ENCODE measurements at places on chromosomes 16 and 17. TPM values are rescaled to one million over a fixed set of nuclear protein-coding genes. Genes with fewer than 3 reads are reported as not detected.

The ABCA8 gene
- total RNA-seq, result not detected

The RSPRY1 gene
- 39.9 TPM for total RNA-seq

The PRDM7 gene
- not detected for total RNA-seq

The SHCBP1 gene
- total RNA-seq, result 2.0 TPM

The MYH11 gene
- total RNA-seq, result 0.17 TPM

The GSG1L gene
- not detected for total RNA-seq

The USH1G gene
- total RNA-seq, result not detected

The SLC35B1 gene
- total RNA-seq, result 53.8 TPM

The CACNG5 gene
- not detected for total RNA-seq

The TP53TG3 gene
- total RNA-seq, result not detected

The NCBP3 gene
- total RNA-seq, result 49.5 TPM

The CYGB gene
- 0.49 TPM for total RNA-seq

The TMEM106A gene
- 46.0 TPM for total RNA-seq

The FSCN2 gene
- 5.5 TPM for total RNA-seq

The EME1 gene
- total RNA-seq, result 3.1 TPM

The TBX21 gene
- 3.6 TPM for total RNA-seq

The NME3 gene
- 57.8 TPM for total RNA-seq

The FAHD1 gene
- total RNA-seq, result 10.2 TPM

- DNase-seq, result peak; percentile 50
Observed at GRCh38 chr17:42288803-42289610, 709 bp downstream of the STAT5A start.

DNA sequence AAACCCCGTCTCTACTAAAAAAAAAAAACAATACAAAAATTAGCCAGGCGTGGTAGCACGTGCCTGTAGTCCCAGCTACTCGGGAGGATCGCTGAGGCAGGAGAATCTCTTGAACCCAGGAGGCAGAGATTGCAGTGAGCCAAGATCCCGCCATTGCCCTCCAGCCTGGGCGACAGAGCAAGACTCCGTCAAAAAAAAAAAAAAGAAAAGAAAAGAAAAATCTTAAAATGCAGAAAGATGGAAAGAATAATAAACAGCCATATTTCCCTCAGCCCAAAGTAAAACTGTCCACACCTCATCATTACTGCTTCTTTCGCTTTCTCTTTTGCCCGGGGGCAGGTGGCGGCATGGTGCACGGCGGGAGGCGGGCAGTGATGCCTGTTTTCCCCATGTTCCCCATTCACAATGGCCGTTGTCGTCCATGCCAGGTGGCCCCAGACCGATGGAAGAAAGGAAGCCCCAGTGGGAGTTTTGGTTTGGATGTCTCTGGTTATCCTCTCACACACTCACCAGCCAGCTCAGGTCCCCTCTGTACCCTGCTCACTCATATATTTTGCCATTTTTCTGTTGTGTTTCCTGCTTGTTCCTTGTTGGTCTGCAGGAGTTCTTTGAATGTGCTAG, 37.0 kb upstream of the PEMT start:
- peak; percentile 20 for DNase-seq

- no peak for DNase-seq
Observed at GRCh38 chr17:63549289-63549945, 860 bp upstream of the DCAF7 start.

DNA sequence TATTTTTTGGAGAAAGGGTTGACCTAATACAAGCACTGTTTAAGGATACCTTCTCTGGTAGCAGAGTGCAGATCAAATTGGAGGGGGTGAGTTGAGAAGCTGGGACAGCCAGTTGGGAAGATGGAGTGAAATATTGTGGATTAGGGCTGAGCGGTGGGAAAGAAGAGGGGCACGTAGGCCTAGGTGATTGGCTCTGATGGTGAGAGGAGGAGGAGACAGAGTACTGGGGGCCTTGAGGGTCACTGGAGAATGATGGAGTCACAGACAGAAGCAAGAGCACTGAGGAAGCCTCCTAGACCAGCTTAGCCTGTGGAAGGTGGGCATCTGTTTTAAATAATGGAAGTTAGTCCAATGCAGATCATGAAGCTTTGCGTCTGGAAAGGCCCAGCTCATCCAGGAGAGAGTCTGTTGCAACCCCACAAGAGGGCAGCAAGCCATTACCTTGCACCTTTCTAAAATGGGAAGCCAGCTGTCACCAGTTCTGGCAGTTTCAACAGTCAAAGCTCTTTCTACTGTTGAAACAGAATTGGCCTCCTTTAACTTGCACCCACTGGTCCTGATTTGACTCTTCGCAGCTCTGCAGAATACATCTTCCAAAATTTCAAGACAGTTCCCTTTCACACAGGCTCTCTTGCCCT, 11.8 kb downstream of the SLC9A5 start:
- no peak for DNase-seq

DNA sequence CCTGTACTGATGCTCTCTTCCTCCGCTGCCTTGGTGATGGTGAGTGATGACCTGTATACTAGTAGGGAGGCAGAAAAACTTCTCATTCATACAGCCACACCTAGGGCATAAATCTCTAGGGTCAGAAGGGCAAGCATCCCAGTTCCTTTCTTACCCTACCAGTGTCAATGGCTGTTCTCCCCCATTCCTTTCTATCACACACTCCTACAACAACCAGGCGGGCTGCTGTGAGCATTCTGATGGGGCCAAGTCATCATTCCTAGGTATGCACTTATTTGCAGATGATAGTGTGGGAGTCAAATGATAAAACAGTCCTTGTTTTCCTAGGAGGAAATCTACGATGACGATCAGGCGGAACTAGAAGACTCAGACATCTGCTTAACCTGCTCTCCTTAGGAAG, 14.0 kb upstream of the SLC6A4 start:
- no peak for DNase-seq

DNA sequence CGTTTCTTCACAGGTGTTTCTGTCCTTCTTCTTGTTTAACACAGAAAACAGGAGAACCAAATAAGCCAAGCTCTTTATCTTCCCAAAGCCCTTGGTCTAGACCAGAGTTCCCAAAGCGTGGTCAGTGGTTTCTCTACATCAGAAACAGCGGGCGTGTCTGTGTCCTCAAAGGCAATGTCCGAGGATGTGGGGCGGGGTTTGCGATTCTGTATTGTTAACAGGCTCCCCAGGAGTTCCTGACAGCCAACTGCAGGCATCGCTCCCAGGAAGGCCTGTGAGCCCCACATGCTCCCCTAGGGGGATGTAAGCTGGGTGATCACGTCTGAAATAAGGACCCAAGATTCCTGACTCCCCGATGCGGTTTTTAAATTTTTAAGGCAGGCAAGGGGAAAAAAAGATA, 28.4 kb upstream of the SLC25A19 start:
- no peak for DNase-seq

- DNase-seq, result no peak
Observed at GRCh38 chr17:17806611-17807274, 30.0 kb downstream of the SREBF1 start.

DNA sequence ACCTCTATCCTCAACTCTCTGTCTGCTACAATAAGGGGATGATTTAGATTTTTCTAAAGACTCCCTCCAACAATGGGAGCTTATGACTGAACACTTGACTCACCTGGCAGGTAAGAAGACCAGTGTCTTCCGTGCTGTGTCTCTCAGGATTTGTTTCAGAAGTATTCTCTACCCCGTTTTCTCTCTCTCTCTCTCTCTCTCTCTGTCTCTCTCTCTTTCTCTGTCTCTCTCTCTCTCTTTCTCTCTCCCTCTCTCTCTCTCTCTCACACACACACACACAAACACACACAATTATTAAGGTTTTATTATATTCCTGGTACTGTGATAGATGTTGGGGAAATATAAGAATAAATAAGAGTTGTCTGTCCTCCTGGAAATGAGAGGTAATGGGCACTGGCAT, 263.9 kb downstream of the TOX3 start:
- DNase-seq, result no peak

- no peak for DNase-seq
Observed at GRCh38 chr17:1110541-1110861, 69.3 kb downstream of the ABR start.

DNA sequence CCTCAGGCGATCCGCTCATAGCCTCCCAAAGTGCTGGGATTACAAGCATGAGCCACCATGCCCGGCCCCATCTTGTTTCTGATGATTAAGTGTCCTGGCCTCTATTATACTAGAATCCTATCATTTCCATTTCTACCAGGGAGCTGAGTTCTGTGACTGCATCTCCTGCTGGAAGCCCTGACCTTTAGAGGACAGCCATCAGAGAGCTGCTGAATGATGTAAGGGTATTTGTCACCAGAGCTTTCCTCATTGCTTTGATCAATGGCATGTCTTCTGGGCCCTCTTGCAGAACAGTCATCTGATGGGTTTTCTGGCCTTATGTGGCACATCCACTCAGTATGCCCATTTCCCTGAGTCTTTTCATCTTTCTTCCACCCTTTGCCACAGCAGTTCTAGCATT, 39.9 kb downstream of the PSMD12 start:
- no peak for DNase-seq

GRCh38 chr17:68184816-68185436, 62.9 kb upstream of the AMZ2 start:
- no peak for DNase-seq

- DNase-seq, result no peak
Observed at GRCh38 chr17:61442878-61443474, 9.2 kb upstream of the TBX4 start.

DNA sequence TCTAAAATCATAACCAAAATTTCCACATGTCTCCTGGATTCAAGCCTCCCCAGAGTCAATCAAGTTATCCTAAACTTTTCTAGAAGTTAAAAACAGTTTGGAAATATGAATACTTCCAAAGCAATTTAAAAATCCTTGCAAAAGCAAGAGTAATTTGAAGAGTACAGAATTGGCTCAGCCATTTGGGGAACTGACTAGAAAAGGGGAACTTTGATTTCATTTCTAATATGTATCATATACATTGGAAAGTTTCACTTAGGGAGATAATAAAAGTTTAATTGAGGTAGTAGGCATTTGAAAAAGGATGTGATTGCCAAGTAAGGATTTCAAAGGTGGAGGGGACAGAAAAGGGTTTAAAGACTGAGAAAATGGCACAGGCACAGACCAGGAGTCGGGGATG, 9.0 kb upstream of the SLFN12L start:
- no peak for DNase-seq

DNA sequence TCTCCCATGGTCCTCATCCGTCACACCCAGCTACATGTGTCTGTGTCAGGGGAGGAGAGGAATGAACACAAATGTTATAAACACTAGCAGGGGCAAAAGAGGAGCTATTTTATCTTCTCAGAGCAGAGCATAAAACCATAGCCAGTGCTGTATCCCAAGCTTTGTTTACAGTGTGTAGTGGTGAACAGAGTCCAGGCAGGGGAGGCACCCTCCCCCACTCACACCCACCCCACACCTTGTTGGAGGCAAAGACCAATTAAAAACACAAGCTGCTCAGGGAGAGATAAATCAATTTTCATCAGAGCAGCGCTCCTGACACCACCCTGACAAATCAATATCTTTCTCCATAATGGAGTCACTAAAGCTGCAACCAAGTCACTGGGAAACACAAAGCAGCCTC, 132.6 kb upstream of the CCL2 start:
- no peak for DNase-seq

DNA sequence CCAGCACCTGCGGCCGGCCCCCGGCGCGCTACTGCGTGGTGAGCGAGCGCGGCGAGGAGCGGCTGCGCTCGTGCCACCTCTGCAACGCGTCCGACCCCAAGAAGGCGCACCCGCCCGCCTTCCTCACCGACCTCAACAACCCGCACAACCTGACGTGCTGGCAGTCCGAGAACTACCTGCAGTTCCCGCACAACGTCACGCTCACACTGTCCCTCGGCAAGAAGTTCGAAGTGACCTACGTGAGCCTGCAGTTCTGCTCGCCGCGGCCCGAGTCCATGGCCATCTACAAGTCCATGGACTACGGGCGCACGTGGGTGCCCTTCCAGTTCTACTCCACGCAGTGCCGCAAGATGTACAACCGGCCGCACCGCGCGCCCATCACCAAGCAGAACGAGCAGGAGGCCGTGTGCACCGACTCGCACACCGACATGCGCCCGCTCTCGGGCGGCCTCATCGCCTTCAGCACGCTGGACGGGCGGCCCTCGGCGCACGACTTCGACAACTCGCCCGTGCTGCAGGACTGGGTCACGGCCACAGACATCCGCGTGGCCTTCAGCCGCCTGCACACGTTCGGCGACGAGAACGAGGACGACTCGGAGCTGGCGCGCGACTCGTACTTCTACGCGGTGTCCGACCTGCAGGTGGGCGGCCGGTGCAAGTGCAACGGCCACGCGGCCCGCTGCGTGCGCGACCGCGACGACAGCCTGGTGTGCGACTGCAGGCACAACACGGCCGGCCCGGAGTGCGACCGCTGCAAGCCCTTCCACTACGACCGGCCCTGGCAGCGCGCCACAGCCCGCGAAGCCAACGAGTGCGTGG, 1.5 kb downstream of the NTN1 start:
- peak; percentile 26 for DNase-seq

DNA sequence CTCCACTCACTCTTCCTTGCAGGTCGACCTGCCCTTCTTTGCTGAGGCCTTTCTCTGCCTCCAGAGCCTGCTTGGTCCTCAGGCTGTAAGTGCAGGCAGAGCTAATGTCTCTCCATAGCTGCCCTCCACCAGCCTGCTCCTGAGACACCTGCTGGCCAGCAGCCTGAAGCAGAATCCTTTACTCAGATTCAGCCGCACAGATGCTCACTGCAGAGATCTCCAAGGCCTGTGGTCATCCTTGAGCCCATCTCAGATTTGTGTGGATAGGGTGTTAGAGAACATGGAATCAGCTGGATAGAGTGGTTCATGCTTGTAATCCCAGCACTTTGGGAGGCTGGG, 11.5 kb downstream of the DEXI start:
- no peak for DNase-seq

DNA sequence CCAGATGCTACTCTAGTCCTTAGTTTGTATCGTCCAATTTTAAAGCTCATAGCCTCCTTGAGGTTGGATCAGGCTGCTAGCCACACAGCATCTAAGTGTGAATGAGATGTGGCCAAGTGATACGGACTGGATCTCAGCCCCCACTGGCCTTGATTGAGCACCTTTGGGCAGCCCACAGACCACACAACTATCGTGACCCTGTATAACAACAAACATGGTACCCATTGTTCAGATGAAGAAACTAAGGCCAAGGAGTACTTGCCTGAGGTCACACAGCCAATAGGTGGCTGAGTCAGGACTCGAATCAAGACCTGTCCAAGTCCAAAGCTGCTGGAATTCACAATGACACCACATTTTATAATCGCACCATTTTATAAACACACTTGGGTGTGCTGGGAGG, 73.0 kb upstream of the IRX3 start:
- DNase-seq, result no peak

- no peak for DNase-seq
Observed at GRCh38 chr17:31609996-31610910, 218.8 kb downstream of the RAB11FIP4 start.

- DNase-seq, result no peak
Observed at GRCh38 chr17:43905985-43906852, 1.1 kb downstream of the MPP2 start.

DNA sequence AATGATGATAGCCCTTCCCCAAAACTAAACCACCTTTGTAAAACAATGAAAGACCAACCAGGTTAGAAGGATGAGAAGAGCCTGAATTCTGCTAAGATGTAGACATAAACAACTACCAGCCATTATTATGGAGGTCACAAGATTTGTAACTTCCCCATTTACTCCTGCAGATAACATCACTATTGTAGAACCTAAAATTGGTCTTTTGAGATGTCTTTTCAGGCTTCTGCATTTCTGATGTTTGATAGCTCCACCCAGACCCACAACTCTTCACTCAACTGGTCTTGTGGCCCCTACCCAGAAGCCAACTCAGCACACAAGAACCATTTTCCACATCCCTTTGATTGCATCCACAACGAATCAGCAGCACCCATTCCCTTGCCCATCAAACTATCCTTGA, 100.8 kb downstream of the TMEM132E start:
- no peak for DNase-seq

- no peak for DNase-seq
Observed at GRCh38 chr17:63437287-63438091, 8.6 kb downstream of the CYB561 start.

GRCh38 chr16:83115491-83116232, 488.9 kb downstream of the CDH13 start:
- DNase-seq, result no peak
